ENCODE measurements at places on chromosomes 7 and 10.

DNA sequence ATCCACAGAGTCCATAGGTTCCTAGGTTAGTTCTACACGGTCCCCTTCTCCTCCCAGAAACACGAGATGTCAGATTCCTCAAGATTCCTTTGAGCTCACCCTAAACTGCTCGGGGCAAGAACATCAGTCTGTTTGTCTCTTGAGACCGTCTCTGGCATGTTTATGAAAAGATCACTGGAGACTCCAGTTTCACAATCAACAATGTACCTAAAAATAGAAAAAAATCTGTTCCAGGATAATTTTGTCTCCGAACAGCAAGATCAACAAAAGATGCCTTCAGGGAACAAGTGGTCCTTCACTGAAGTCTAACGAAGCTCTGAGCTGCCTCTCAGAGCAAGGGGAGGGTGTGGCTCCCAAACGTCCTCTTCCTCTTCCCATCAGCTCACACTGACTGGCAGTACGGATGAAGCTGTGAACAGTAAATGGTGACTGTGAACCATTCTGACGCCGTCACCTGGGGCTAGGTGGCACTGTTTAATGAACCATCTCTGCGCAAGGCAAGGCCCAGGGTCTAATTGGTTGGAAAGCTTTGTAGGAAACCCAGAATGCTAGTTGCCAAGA lies 156.2 kb upstream of the LYZL1 start:
- DNase-seq, result no peak

DNA sequence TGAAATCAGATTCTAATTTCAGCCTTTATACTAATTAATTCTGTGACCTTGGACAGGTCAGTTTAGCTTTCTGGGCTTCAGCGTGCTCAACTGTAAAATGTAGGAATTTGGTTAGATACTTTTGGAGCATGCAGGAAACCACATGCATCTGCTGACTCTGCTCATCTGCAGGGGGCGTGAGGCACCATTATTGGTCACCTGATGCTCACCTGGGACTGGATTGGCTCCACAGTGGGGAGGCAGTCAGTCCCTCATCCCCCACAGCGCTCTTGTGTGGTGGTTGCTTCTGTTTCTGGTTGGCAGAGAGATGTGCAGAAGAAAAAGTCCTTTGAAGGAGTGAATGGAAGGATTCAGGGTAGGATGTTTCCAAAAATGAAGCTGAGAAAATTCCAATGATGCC lies 150.9 kb upstream of the MTPN start:
- no peak for DNase-seq

GRCh38 chr10:75969031-75969430 lies 537.6 kb downstream of the LRMDA start:
- DNase-seq, result no peak

- DNase-seq, result no peak
These were observed 40.1 kb downstream of the GPAM start for GRCh38 chr10:112143420-112143819.

DNA sequence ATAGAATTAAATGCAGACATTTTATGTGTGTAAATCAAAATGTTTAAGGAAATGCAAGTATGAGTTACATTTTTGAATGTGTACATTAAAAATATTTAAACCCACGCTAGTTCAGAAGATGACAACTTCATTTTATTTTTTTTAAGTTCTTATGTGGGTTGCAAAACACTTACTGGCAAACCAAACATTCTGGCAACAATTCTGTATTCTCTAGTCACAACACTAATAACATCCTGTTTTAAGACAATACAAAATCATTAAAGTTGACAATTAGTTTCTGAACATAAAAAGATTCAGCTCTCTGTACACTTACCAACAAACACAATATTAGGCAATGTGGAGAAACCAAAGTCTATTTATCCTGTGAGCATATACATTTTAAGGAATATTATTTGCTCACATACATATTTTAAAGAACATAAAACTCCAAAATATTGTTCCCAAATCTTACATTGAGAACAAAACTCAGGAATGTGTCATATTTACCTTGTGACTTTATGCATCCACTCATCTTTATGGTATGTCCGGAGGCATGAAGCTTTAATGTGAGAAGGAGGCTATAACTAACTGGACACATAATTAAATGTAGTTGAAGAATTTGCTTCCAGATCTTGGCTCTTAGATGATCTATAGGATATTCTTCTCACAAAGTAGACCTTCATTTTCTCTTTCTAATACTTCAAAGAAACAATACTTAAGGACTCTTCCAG lies 134.7 kb downstream of the DGKB start:
- DNase-seq, result no peak

DNA sequence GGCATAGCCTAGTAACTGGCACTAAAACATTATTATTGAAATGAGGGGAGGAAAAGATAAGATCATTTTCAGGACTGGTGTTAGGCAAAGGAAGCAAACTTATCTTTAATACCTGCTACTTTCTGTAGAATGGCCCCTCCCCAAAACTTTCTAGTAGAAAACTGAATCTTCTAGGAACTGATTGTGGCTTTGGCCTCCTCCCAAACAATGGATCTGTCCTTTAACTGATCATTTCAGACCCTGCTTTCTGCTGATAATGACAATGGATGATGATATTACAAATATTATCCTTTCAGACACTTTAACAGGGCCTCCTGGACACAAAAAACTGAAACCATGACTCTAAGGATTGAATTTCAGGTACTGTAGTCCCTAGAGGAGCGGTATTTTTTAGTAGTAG lies 55.1 kb downstream of the EZH2 start:
- DNase-seq, result no peak

DNA sequence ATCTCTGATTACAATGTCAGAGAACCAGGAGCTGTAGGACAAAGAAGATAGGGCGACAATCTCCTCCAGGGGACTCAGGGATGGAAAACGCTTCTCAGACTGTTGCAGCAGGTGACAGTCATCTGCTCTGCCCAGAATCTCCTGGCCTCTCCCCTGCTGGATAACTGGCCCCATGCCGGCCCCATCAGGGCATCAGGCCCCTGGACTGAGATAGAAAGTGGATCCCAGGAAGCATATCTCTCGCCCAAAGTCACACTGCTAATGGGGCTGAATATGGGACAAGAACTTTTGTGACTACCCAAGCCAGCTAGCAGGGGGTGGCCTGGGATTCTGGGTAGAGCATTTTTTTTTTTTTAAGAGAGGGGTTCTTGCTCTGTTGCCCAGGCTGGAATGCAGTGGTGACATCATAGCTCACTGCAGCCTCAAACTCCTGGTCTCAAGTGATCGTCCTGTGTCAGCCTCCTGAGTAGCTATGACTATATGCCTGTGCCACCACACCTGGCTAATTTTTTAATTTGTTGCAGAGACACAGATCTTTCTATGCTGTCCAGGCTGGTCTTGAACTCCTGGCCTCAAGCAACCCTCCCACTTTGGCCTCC lies 20.5 kb upstream of the MLXIPL start:
- no peak for DNase-seq

DNA sequence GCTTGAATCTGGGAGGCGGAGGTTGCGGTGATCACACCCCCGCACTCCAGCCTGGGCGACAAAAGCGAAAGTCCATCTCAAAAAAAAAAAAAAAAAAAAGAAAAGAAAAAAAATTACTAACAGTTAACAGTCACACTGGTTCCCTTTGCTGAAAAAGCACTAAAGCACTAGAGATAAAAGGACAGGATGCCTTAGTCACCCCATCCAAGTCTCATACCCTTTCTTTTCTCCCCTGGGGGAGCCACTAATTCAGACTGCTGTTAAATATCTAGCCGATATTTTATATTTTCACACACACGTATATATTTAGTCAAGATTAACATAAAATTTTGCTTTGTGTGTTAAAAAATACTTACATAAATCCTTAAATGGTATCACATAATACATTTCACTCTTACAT lies 25.2 kb downstream of the BAIAP2L1 start:
- no peak for DNase-seq

Measured in AG04450 (cell line).